Amniotic epithelial cell (primary cell): ENCODE measurements at places on chromosomes 2 and 18.

- no peak for DNase-seq
Measured at GRCh38 chr2:3451926-3452671, 67.2 kb downstream of the ADI1 start.

DNA sequence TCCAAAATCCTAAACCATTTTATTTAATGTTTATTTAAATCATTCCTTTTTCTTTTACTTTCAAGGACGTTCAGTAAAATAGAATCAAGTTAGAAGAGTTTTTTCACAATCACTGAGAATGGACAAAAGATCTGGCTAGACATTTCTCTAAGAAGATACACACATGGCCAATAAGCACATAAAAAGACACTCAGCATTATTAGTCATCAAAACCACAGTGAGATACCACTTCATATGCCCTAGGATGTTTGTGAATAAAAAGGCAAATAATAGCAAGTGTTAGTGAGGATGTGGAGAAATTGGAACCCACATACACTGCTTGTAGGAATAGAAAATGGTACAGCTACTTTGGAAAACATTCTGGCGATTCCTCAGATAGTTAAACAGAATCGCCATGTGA, 76.1 kb downstream of the RHBDD1 start:
- peak; percentile 88 for DNase-seq

DNA sequence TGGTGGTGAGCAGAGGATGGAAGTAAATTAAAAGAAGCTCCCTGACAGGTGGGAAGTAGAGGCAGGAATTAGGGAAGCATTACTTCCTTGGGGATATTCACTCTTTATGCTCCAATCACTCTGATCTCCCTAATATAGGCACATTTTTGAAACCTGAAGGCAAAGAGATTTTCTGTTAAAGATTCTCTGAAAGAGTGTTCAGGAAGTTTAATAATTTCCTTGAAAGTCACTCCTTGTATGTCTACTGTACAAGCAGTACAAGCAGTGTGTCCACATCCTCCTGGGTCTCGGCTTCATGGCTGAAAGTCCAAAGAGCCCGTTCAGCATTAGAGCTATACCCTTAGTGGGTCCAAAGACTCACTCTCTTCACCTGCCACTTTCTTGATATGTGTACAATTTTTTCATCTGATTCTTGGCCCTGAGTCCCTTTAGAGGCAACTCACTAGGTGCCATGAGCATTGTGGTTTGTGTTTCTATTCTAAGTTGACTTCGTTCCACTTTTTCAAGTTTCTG, 60.2 kb downstream of the AAK1 start:
- no peak for DNase-seq

- no peak for DNase-seq
Measured at GRCh38 chr2:100451092-100451491, 19.2 kb upstream of the NMS start.

DNA sequence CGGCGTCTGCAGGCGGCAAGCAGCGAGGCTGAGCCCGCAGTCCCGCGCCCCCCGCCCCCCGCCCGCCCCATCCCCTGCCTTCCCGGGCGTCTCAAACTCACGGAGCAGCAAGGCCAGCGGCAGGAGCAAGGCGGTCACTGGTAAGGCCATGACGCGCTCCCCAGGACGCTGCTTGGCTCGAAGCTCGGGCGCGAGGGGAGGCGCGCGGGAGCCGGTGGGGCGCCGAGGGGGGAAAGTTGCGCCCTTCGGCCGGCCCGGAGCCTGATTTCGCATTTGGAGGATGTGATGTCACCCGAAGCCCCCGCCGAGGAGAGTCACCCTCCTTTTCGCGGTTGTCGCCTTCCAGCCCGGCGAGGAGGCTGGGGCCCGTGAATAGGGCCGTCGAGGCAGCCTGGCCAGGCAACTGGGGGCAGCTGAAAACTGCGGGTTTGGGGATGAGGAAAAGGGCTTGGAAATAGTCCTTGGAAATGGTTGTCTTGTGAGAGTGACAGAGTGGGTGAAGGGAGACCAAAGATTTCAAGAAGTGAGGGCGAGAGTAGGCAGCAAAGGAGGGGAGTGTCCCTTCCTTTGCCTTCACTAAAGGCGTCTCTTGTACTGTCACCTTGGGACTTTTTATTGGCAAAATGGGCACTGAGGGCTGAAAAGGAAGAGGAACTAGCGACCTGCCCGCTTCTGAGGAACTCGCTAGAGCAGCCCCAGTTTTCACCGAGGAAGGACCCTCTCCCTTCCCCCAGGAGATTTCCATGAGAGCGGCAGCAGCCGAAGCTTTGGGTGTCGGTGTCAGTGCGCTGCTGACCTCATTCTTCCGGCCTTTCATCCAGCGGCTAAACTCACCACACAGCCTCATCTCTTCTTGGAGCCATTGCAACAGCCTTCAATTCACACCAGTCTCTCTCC, at the start of gene CD8A:
CD8A (minus strand) TSS at position 238 of the 897 bp plus-strand sequence; CDS start at position 150, 88 bp downstream.
- peak; percentile 39 for DNase-seq

- no peak for DNase-seq
Measured at GRCh38 chr2:3268705-3269029, 109.0 kb downstream of the EIPR1 start.

DNA sequence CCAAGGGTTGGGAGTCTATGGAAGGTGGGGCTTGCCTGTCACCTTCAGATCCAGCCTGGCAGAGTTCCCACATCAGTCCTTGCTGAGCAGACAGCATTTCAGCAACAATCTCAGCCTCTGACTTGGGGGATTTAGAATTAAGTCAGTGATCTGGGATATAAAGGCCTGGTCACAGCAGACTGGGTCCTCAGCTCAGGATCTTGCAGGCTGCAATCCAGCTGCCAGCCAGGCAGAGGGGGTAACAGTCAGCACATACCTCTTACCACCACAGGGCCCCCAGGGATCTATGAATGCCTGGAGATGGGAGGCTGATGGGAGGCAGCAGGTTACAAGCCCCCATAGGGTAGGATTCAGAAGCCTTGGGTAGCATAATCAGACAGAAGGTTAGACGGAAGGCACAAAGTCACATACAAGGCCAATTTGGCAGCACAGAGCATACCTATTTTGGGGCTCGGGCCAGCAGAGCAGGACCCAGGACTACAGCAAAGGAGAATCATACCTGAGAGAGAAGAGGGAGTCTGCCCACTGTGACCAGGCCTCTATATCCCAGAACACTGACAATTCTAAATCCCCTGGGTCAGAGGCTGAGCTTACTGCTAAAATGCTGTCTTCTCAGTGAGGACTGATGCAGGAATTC, 163.5 kb downstream of the MTCL1 start:
- no peak for DNase-seq

- DNase-seq, result peak; percentile 31
Measured at GRCh38 chr18:54140641-54141040, 83.8 kb downstream of the MBD2 start.

GRCh38 chr2:110978756-110979470, 141.8 kb upstream of the BCL2L11 start:
- DNase-seq, result no peak

DNA sequence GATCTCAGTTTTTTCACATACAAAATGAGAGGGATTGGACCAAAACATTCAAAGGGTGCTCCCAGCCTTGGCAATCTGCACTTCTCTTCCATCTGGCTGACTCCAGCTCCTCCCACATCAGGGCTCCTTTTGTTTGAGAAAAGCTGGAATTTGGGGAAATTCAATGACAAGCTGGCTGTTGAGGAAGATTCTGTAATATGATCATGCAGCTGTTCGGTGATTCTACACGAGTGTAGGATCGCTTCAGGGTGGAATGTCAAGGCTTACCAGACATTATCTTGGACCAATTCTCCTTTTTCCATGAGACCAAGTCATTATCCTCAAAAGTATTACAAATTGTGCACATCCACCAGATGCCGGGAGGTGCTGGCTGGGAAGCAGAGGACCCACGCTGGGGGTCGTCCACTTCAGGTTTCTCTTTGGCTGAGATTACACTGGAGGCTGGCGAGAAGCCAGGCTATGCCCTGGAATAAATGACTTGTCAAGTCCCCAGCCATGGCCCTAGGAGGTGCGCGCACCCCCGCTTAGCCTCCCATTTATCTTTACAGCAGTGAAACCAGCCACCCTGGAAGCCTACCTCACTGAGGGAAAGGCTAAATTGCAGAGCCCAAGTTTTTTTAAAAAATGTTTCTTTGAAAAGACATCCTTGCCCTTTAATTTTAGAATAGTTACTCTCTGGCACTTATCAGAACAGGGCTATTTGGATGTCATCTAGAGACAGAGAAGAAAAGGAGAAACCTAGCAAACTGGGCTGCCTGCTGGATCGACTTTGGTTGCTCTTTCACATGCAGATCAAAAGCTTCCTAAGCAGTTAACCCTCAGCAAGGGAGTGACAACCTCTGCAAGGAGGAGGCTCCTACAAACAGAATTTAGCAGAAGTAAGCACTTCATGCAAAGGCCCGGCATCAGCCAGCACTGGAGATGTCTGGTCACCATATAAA, 42.5 kb upstream of the LCLAT1 start:
- DNase-seq, result no peak

DNA sequence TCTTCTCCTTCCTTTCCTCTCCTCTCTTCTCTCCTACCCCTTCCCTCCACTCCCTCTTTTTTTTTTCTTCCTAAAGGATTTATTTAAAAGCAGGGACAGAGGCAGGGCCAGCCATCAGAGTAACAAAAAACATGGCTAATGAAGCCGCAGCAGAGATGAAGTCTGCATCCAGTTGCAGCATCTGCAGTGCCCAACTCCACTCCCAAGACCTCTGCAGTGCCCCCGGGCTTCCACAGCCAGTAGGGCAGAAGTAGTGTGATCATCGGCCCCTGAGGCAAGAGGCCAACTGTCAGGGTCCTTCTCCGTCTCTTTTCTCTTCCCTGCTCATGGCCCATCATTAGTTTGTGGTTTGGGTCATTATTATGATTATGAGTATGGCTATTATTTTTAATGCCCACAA, 4.2 kb upstream of the EGR4 start:
- DNase-seq, result no peak

- DNase-seq, result no peak
Measured at GRCh38 chr18:75926811-75927210, 499.3 kb upstream of the SMIM21 start.

GRCh38 chr2:204948024-204948763, 402.9 kb downstream of the PARD3B start:
- DNase-seq, result no peak

DNA sequence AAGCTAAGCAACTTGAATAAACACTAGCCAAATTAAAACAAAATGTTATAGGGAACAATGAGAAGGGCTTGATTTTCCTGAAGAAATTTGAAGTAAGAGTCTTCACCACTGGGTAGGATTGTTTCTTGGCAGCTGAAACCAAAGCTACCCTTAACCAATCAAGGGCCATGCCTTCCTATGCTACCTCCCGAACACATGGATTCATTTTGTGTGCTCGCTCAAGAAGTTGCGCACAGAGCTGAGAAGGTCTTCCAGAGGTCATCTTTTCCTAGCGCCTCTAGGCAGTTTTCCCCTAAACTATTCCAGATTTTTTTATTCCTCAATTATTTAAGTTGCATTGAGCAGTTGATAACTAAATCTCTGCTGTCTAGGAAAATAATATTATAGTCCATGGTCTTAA, 264.6 kb downstream of the RBM43 start:
- DNase-seq, result no peak

DNA sequence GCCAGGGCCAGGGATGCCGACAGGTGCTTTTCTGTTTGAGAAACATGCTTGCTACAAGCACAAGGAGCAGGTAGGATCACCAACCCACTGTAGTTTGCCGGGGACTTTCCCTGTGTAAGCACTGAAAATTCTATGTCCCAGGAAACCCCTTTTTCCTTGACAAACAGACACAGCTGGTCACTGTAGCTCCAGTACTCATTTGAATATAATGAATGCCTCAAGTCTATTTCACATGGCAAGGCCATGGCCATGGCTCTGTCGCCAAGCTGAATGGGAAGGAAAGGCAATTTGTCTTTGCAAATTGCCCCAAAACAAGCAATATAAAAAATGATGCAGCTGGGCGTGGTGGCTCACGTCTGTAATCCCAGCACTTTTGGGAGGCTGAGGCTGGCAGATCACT, 49.6 kb upstream of the IGFBP2 start:
- no peak for DNase-seq

GRCh38 chr2:150261691-150262090, 225.8 kb downstream of the RND3 start:
- DNase-seq, result no peak

DNA sequence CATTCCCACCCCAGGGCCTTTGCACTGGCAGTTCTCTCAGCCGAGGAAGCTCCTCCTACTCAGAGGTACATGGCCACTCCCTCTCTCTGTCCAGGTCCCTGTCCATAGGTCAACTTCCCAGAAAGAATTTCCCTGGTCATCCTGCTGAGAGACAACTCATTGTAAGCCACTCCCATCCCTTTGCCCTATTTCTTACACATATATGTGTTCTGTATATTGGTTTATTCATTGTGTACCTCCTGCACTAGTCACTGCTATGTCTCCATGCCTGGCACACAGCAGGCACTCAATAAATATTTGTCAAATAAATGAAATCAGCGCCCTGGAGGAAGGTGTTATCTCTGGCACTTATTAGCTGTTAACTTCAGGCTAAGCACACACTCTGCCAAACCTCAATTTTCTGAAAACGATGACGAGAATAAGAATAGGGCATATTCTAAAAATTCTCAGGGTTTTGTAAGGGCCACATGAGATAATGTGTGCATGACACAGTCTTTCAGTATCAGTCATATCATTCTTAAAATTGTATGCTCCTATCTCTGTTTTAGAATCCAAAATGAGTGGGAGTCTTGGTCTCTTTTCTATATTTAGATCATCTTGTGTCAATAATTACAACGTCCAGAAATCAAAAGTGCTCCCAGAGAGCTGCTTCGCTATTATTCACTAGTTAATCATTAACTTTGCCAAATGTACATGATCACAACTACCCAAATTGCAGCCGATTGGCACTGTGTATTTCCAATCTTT, 198.0 kb downstream of the ALK start:
- DNase-seq, result no peak

DNA sequence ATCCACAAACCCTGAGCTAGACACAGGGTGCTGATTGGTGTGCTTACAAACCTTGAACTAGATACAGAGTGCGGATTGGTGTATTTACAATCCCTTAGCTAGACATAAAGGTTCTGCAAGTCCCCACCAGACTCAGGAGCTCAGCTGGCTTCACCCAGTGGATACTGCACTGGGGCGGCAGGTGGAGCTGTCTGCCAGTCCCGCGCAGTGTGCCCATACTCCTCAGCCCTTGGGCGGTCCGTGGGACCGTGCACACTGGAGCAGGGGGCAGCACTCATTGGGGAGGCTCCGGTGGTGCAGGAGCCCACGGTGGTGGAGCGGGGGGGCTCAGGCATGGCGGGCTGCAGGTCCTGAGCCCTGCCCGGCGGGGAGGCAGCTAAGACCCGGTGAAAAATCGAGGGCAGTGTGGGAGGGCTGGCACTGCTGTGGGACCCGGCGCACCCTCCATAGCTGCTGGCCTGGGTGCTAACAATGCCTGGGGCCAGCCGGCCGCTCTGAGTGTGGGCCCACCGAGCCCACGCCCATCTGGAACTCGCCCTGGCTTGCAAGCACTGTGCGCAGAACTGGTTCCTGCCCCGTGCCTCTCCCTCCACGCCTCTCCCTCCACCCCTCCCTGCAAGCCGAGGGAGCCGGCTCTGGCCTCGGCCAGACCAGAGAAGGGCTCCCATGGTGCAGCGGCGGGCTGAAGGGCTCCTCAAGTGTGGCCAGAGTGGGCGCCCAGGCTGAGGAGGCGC, 75.6 kb downstream of the MOB4 start:
- DNase-seq, result no peak
